ENCODE measurements at places on chromosomes 12 and 14.

DNA sequence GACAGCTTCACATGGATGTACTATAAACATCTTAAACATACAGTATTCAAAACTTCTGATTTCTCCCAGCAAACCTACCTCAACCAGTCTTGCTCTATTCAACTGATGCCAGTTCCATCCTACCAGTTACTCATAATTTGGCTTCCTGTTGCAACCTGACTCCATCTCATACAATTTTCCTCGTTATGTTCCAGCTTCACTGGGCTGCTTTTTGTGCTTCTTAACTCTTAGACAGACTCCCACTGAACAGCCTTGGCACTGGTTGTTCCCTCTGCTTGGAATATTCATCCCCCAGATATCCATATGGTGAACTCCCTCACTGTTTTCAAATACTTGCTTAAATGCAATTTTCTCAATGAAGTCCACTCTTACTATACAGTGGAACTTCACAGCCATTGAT is 249.2 kb downstream of the AEBP2 start:
- DNase-seq = no peak

- no peak for DNase-seq
Observed at GRCh38 chr12:110344657-110345056, 58.9 kb downstream of the ANAPC7 start.

DNA sequence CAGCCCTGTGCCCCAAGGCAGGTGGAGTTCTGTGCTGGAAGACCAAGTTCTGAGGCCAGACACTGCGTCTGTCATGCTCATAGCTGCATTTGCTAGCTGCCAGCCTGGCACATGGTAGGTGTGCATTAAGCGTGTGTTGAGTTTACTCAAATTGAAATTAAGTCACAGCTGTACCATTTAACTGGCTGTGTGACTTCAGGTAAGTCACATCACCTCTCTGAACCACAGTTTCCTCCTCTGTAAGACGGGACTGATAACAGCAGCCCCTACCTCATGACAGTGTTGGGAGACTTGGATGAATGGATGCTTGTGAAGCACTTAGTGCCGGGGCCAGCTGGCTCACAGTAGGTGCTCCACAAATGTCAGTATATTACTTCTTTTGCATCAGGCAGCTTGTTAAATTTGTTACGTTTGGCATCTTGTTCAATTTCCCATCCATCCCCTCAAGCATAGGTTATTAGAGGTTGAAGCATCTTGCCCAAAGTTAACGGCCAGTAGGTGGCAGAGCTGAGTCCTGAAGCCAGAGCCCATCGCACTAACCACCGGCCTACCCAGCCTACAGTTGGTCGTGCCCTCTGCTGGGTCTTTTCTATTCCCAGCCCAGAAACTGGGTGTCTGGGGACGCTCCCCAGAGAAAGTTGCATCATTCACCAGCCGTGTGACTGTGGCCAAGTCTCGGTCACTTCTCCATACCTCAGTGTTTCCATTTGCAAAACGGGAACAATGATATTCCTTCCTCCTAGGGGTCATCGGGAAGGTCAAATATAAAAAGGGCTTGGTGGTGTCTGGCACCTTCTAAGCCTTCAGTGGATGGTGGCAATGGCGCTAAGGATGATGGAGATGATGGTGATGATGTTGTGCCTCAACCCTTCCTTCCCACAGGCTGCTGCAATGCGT is 4.5 kb downstream of the DAO start:
- peak; percentile 58 for DNase-seq

- no peak for DNase-seq
Observed at GRCh38 chr12:71771069-71771468, 16.4 kb downstream of the RAB21 start.

DNA sequence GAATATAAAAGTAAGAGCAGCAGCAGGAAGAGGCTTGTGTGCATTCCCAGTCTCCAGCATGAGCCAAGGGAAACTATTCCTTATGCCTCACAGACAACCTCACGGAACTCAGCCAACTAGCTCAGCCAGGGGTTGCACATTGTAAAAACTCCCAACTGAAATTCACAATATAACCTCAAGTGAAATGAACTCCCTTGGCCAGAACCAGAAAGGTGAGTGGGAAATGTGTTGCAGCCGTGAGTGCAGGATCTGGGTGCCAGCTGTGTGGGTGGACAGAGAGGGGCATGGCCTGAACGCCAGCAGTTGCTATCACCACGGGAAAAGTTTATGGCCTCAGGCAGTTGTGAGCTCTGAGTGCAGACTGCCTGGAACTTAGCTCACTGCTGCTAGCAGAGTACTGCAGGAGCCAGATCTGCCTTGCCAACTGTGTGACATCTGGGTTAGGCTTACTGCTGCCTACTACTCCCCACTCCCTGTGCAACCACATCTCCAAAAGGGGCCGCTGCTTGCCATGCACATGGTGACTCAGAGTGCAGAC is 2.3 kb upstream of the CLEC1A start:
- peak; percentile 14 for DNase-seq

DNA sequence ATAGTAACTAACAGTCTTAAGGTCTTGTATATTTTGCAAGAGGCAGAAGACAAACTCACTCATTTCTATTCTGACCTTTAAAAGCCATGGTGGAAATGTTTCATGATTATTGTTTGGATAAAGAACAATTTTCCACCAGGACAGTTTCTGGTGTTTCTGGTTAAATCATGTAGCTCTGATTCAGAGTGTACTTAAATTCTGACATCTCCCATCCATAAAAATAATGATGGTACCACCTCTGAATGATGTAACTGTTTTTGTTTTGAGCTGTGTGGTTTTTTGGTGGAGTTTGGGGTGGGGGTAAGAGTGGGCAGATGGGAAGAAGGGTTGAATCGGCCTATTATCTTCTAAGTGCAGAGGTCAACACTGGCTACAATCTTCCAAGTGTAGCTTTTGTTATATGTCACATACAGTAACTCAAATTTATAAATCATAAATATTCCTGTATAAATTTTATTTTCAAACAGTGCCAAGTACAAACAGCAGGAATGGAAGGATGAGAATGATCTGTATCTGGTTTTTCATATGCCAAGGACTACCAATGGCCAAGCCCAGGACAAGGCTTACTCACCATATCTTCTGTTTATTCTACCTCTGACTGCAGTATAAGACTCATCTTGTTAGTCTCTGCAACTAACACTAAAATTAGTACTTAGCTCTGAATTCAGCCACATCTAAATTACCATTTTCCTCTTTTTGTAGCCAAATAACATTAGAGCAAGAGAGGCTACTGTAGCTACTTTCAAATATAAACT is 108.7 kb downstream of the BCAT1 start:
- DNase-seq = no peak

DNA sequence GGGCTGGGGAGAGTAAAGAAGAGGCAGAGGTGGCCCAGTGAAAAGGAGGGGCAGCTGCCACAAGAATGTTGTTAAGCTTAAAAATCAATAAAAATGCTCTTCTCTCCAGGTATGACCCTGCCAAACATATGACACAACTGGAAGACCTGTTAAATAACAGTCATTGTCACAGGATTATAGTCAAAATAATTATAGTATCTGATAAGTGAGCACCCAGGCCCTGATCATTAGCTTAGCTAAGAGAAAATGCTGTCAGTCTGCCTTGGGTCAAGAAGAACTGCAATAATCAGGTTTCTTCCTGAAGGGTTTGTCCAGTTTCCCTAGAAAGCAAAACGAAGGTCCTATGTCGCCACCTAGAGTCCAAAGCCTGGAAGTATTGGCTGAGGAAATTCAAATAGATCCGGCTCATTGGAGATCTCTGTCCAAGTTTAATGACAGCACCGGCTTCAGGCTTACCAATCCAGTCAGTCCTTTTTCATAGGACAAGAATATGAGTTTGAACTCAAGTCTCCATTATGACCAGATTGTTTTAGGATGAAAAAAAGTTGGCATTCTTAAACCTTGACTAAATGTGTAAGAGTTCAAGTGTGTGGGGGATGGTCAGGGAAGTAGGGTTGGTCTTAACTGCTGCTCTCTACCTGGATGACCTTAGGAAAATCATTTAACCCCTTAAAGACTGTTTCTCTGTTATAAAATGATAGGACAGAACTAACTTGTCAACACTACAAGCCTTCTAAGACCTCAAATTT is 22.5 kb upstream of the NKX2-8 start:
- peak; percentile 49 for DNase-seq

GRCh38 chr12:95738024-95738611 is 52.4 kb downstream of the NTN4 start:
- no peak for DNase-seq

- DNase-seq = no peak
Observed at GRCh38 chr12:4719821-4720636, at the start of gene GALNT8. Gene GALNT8 (plus strand): TSS chr12:4720400. CDS start chr12:4720678, 278 bp downstream.

DNA sequence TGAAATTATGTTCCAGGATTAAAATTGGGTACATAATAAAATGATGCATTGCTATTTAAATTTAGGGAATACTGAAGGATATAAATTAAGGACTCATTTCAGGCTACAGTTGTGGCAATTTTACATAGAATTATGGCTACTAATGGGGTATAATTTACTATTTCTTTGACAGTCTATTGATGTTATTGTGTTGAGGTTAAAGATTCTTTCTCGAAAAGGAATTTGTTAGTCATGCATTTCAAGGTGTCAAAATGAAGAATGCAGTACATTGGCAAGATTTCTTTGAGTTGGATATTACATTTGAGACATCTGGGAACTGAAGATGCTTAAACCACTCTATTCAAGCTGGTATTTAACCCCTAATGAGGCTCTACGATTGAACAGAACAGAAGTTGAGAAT is 28.3 kb downstream of the SLC5A8 start:
- no peak for DNase-seq

DNA sequence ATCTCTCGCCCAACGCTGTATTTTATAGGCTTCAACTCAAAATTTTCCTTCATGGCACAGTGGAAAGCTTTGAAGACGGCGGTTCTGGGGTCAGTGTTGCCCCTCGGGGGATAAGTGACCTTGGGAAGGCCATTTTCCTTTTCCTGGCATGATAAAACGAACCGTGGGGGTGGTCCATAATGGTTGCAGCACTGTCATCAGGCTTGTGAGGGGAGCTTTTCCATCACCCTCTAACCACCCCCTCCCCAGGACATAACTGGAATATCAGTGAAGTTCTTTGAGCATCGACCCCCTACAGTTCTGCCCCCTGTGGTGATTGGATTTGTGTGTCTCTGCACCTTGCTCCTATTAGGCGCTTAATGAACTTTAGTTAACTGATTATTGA is 16.0 kb downstream of the FOS start:
- DNase-seq = peak; percentile 66

DNA sequence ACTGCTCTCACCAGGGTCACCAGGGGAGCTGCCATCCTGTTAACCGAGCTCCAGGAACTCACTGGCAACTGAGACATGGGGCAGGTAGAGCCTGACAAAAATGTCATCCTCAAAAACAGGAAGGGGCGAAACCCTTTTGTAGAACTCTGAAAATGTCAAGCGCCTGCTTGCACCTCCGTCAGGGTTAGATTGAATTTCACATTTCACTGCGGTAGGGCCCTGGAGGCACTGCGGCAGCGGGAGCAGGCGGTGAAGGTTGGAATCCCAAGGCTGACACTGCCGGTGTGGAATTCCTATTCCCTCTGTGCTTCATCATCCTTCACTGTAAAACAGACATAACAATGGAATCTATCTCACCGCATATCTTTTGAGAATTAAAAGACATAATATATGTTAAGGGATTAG is 142.8 kb upstream of the TMCC3 start:
- no peak for DNase-seq

- DNase-seq = no peak
Observed at GRCh38 chr14:85454226-85454813, 75.6 kb upstream of the FLRT2 start.

GRCh38 chr12:93102312-93102711 is 173.2 kb upstream of the EEA1 start:
- no peak for DNase-seq

GRCh38 chr14:100825713-100826331 is at the start of gene MEG3:
Gene MEG3 (plus strand): TSS chr14:100826118.
- DNase-seq = no peak

DNA sequence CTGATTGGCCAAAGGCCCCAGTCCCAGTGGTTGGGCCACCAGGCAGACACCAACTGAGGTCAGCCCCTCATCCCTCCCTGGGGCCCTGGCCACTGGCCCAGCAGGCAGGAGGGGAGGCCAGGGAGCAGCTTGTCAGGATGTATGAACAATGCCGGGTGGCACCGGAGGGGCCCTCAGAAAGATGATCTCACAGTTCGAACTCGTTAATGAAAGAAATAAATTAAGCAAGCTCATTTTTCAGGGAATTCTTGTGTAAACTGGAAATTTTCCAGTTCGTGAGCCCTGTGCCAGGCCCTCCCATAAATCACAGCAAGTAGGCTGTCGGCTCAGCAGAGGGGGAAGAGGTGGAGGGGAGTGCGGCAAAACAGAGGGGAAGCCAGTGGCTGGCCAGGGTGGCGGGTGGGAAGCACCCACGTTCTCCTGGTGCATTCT is 177.0 kb upstream of the VASH1 start:
- no peak for DNase-seq

GRCh38 chr12:51322452-51322851 is 1.5 kb downstream of the BIN2 start:
- DNase-seq = no peak

DNA sequence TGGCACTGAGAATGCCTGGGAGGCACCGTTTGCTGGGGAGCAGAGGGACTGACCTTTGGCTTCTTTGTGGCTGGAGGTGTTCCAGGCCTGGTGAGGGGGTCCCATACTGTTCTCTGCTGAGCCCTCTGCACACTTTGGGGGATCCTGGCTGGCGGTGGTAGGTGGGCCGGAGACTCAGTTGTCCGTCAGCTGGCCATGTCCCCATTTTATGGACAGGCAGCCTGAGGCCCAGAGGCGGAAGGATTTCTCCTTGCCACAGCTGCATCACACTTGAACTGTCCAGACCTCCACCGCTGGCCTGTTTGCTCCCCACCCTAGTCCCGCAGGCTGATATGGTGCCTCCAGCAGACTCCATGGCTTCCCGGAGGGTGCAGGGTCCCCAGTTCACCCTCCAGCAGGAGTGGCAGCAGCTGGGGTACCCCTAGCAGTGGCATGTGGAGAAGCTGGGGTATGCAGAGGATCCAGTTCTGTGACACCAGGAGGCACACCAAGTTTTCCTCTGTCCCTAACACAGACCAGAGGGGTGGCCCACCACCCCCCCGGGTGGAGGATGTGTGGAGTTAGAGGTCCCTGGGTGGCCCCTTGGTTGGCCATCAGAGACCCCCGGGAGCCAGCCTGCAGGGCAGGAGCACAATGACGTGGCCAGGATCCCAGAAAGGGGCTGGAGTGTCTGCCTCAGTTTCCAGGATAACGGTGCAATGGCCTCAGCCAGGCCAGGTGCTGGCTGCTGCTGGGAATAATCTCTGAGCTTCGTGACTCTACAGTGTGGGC is 14.8 kb downstream of the SLC25A29 start:
- peak; percentile 23 for DNase-seq

Data from SK-N-SH (cell line).